Hepatic stellate cell (primary cell): ENCODE measurements at places on chromosomes 16 and 17.

- no peak for DNase-seq
Measured at GRCh38 chr17:17518014-17518413, 21.8 kb upstream of the RASD1 start.

GRCh38 chr16:14634389-14634725 lies 1.6 kb downstream of the BFAR start:
- no peak for DNase-seq

DNA sequence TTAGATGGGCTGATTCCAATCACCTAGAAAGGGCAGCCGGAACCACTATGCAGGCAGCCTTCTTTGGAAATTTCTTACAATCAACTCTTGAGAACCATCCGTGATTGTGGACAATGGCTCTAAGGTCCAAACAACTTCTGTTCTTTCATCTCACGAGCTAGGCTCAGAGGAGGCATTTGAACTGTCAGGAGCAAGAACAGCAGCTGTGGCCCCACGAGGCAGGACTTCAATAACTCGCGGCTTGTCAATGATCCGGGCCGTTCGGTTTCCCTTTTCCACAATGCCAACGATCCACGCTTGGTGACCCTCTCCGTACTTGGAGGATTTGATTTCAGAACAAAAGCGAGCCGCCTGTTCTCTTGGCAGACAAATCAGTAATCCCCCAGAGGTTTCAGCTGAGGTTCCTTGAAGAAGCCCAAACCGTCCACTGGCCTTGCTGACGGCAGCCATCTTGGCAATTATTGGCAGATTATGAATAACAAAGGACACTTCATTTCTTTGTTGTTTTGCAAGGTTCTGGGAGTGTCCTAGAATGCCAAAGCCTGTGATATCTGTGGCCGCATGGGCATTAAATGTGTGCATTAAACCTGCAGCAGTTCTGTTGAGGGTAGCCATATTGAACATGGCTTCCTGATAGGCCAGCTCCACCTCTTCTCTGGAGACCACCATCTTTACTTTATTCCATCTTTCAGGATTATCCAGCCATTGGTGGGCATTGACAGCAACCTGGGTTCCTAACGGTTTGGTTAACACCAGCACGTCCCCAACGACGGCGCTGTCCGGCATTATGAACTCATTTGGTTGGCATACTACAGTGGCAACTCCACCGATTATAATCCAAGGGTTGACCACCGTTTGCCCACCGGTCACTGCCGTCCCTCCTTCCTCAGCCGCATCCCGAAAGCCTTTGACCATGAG lies 1.2 kb downstream of the SEPHS2 start:
- no peak for DNase-seq

DNA sequence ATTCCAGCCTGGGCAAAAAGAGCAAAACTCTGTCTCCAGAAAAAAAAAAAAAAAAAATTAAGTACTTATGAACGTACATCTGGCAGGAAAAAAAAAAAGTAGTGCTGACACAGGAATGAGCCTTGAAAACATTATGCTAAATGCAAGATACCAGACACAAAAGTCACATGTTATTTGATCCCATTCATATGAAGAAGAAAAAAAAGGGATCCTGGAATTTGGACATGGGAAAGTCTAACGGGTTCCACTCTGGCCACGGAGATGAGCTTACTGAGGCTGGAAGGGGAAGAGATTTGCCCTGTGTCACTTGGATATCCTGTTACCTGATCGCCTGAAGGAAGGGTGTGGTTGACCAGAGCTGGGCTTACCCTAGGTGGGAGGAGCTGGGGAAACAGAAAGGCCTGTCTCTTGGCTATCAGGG lies 251.9 kb downstream of the PARN start:
- DNase-seq = peak; percentile 44

- DNase-seq = no peak
Measured at GRCh38 chr17:34616148-34616547, 36.8 kb downstream of the TMEM132E start.

DNA sequence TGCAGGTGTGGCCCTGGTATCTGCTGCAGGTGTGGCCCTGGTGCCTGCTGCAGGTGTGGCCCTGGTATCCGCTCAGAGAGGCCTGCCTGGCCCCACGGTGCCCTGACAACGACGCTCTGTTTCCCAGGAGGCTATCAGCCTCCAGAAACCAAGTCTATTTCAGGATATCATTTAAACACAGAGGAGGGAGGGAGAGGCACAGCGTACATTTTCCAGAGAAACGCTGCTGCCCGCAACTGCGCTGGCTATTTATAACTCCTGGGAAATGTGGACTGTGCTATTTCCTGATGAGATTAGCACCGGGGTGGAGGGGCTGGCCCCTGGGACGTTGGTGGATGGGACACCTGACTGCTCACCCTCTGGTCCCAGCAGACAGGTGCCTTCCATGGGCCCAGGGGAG lies 22.5 kb downstream of the TIMM22 start:
- peak; percentile 68 for DNase-seq

DNA sequence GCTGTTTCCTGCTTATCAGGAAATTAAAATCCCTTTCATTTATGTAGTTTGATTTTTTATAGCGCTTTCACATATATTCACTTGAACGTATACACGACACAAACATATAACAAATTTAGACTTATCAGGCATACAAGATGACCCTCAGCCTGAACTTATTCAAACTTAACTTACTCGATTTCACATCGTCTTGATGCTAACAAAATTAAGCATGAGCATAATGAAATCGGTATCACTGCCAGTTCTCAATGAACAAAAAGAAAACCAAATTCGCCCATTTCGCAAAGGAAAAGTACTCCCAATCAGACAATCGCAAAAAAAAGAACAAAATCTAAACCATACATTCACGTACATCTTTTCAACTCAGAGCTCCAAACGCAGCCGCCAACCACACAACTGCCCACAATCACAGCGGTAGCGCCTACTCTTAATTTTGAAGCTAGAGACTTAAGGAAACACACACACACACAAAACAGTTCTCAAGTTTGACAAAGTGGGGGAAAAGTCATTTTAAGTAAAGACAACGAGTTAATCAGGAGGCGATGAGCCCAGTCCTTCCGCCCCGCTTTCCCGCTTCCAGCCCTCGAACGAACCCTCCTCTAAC lies 1.1 kb downstream of the GJC1 start:
- no peak for DNase-seq

GRCh38 chr16:53415504-53415903 lies 18.8 kb upstream of the RBL2 start:
- no peak for DNase-seq

- no peak for DNase-seq
Measured at GRCh38 chr17:77426676-77427386, 286.1 kb downstream of the SEC14L1 start.

- DNase-seq = no peak
Measured at GRCh38 chr17:67180275-67180674, 64.7 kb downstream of the HELZ start.

- DNase-seq = no peak
Measured at GRCh38 chr17:76452127-76452659, 759 bp downstream of the UBE2O start.

DNA sequence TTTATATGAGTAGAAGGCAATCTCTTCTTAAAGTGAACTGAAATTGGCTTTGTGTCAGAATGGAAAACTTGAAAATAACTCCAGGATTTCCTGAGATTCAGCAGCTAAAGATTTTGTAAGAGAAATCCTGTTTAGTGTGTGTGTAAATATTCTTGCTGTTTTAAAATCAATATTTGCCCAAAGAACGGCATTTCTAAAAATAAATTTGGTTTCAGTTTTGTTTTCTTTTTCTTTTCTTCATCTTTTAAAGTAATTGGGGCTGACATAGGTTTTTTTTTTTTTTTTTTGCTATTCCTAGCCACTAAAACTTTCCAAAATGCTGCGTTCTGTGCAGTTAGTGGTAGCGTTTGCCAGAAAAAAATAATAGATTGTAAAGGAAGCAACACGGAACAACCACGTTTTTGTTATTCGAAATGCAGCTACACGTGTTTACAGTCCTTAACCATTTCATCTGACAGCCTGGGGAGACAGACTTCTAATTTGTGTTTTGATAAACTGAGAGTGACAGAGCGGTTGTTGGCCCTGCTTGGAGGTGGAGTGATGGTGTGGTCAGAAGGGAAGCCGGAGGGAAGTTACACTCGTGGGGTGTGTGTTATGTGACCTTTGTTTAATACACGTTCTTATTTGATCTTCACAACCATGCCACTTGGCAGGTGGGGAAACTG lies 21.6 kb upstream of the SMPD3 start:
- DNase-seq = no peak
